ENCODE measurements at places on chromosomes 5 and 9.
A peak's percentile ranks its signal among the peaks of the same experiment; 100 is the strongest.

- no peak for DNase-seq
Observed at GRCh38 chr9:21853414-21853813, 51.0 kb downstream of the MTAP start.

DNA sequence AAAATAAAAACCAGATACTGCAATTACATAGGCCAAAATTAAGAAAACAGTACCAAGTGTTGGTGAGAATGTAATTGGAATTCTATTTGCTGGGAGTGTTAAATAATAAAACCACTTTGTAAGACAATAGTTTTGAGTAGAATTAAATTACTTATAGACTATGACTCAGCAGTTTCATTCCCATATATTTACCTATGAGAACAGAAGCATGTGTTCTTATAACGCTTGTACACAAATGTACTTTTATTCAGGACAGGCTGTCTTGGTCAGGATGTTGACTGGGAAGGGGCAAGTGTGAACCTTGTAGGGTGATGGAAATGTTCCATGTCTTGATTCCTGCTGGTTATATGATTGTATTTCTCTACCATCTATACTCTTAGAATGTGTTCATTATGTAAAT, 56.3 kb downstream of the ERBIN start:
- no peak for DNase-seq

- DNase-seq: no peak
Observed at GRCh38 chr5:6847870-6848269, 134.6 kb downstream of the TENT4A start.

- no peak for DNase-seq
Observed at GRCh38 chr5:166979307-166979895, 1312.0 kb upstream of the WWC1 start.

- no peak for DNase-seq
Observed at GRCh38 chr9:127129073-127129717, 6.8 kb upstream of the ANGPTL2 start.

GRCh38 chr9:35954942-35955546, 2.9 kb downstream of the OR2S2 start:
- peak; percentile 5 for DNase-seq

DNA sequence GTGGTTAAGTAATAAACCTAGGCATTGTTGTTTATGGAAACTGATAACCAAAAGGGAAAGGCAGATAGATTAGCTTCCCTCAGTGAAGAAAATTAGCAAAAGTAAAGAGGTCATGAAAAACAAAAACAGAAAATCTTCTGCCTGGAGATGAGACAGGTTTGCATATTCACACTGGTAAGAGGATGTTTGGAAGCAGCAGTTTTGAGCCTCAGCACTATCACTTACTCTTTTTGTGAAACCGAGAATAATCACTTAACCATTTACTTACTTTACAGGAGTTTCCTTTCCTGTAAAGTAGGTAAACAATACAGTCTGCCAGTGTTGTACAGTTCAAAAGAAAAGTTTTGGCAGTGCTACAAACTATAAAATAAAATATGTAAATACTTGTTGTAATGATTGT, 35.5 kb upstream of the EMB start:
- DNase-seq: no peak

DNA sequence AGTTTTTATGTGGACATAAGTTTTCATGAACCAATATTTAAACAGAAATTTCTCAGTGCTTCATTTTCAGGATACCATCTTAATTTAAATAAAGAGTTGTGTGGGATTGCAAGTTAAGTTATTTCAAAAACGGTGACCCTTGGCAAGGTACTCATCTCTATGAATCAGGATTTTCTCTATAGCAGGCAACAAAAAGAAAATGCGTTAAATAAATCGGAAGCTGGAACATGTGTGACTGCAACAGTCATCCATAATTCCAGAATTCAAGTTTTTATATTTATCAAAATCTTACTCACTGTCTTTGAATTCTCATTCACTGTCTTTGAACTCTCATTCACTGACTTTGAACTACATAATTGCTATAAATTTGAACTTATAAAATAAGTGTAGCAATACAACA, 5.8 kb upstream of the RECK start:
- DNase-seq: no peak

DNA sequence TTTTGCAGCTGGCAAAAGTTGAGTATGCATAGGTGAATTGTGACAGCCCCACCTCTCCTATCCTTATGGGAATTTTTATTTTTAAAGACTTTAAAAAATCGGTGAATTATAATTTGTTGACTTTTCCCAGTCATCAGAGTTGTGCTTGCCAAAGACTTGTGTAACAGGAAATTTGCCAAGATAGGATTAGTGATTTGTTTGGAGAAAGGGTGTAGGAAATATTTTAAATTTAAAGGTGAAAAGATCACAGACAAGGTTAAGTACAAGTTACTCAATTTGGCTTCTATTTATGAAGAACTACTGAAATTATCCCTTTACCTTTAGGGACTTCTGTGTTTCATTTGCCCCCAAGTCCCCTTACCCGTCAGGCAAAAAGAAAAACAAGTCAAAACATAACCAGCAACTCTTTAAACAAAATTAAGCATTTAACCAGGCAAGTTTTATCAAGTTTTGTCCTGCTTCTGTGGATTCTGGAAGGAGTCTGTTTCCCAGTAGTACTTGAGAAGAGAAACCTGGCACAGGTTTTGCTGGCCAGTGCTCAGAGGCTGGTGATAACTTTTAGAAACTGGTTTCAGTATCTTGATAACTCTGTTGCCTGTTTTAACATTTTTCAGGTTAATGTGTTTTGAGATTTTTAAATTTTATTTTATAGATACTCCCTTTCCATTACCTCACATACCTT, 285.4 kb downstream of the MAST4 start:
- no peak for DNase-seq

DNA sequence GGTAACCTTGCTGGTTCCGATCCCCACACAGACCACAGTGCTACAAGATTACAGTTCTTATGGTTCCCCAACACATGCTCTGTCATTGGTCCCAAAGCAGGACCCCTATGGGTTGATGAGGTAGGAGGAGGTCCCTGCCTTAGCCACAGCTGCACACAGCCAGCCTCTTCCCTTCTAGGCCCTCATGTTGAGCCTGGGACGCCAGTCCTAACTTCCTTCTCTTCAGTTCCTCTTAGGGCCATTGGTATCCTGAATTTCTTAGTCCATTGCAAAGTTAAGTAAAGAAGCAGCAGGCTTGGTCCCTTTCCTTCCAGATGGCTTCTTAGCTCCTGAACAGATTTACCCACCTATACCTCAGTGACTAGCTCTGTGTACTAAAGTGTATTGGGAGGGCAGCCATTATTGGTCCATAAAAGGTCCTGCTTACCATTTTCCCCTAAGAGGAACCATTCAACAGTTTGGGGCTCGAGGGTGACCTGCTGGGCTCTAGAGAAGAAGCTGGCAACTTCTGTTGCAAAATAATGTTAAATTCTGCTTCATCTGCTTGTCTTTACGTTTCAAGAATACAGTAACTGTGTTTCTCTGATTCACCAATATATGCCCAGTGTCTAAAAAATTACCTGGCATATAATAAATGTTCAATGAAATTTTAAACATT, 50.2 kb downstream of the PDCD1LG2 start:
- no peak for DNase-seq

DNA sequence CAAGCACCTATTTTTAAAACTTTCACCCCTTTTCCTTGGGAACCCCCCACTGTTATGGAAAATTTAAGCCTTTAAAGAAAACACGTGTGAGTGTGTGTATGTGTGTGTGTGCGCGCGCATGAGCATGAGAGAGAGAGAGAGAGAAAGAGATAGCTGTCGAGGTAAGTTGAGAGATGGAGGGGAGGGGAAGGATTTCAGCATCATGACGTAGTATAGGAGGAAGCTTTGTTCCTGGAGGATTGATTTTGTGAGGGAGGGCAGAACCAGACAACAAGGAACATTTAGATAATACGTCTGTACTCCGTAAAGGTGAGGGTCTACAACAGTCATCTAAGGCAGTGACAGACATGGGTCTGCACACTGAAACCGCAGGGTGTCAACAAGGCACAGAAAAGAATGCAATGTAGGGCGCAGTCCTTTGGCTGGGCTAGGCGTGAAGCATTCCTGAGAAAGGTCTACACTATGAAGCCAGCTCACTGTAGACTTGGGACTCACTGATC, 227.7 kb downstream of the SMARCA2 start:
- no peak for DNase-seq

GRCh38 chr5:1793301-1793740, 6.3 kb downstream of the MRPL36 start:
- no peak for DNase-seq

- no peak for DNase-seq
Observed at GRCh38 chr5:159163027-159163700, 46.2 kb downstream of the RNF145 start.

DNA sequence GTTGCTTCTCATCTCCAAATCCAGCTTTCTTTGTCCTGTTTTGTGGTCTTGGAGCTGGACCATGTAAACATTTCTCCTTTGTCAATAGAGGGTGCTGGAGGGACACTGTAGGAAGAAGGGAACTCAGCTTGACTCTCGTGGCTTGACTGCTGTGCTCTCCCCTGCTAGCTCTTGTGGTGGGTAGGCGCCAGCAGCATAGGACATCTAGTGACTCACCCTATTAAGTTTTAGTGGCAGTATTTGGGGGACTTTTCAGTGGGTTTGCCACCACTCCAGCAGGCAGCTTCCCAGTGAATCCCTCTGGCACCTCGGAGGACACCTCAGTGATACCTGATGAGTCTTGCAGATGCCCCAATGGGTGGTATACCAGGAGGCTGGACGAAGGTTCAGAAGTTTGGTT, 97.8 kb downstream of the TSSK1B start:
- no peak for DNase-seq

GRCh38 chr5:1952021-1952420, 69.3 kb upstream of the IRX4 start:
- DNase-seq: no peak

DNA sequence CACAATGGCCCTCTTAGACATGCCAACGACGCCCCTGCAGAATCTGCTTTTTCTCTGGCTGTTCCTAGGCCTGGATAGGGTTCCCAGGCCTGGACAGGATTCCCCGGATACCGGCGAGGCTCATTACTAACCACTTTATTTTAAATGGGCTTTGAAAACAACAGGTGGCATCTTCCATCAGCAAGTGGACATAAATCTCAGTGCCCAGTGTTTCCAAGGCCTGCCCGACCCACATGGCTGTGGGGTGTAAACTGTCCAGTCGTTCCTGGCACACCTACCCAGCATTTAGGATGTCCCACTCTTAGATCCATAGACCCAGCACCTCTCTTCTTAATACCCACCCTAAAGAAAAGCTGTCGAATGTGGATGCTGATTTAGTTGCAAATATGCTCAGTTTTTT, 896 bp downstream of the CMBL start:
- no peak for DNase-seq

- no peak for DNase-seq
Observed at GRCh38 chr5:79305706-79306105, 69.8 kb downstream of the JMY start.

DNA sequence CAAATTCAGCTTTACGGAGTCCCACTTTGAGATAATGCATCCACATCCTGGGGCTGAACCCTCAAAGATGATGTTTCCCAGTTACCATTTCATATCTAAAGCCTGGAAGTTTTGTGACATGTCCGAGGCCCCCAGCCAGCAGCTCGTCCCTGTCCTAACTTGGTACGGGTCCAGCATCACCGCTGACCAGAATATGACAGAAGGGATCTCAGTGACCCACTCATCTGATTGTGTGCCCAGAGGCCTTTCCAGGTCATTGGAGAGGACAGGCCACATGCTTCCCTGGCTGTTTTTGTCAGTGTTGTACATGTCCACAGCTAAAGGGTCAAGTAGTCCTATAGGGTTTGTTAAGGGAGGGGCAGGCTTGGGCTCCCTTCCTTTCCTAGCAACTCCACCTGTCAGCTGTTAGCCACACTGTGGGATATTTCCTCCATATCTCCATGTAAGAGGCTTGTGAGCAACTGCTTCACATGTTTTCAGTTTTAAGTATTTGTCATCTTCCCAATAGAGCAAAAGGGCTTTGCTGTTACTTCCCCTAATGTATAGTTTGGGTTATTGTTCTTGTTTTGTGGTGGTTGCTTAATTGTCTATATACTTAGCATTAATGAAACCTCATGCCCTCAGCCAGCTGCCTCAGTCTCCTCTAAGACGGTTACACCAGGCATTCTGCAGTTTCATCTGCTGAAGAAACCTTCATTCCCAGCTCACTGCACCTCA, 33.4 kb downstream of the SECISBP2 start:
- no peak for DNase-seq

GRCh38 chr5:72075461-72075860, 31.8 kb upstream of the MAP1B start:
- no peak for DNase-seq

DNA sequence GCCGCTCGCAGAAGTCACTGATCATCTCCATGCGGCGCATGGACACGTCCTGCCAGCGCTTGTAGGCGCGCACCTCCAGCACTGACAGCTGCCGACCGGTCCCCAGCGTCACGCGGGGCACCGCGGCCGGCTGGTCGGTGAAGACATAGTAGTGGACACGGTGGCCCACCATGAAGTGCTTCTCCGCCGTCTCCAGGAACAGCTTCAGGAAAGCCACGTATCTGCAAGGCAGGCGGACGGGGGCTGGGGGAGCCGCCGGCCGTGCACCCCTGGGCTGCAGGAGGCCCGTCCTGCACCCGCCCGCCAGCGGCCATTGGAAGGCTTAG, 18.9 kb downstream of the ABO start:
- no peak for DNase-seq

- no peak for DNase-seq
Observed at GRCh38 chr9:17802249-17802857, 223.5 kb downstream of the SH3GL2 start.

DNA sequence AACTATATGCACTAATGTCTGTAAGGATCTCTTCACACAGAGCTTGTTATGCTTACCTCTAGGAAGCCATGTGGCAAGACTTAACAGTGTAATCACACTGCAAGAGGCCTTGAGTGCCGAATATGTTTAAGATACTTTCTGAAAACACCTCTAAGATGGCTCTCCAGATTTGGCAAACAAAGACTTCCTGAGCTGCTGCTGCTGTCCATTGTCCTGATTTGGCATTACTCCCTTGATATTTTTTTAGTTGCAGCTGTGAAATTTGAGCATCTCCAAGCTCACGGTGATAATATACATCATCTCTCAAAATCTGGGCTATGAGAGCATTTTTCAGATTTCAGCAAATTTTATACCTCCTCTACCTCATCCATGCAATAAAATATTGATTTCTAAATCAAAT, 384.5 kb upstream of the CDH6 start:
- no peak for DNase-seq

DNA sequence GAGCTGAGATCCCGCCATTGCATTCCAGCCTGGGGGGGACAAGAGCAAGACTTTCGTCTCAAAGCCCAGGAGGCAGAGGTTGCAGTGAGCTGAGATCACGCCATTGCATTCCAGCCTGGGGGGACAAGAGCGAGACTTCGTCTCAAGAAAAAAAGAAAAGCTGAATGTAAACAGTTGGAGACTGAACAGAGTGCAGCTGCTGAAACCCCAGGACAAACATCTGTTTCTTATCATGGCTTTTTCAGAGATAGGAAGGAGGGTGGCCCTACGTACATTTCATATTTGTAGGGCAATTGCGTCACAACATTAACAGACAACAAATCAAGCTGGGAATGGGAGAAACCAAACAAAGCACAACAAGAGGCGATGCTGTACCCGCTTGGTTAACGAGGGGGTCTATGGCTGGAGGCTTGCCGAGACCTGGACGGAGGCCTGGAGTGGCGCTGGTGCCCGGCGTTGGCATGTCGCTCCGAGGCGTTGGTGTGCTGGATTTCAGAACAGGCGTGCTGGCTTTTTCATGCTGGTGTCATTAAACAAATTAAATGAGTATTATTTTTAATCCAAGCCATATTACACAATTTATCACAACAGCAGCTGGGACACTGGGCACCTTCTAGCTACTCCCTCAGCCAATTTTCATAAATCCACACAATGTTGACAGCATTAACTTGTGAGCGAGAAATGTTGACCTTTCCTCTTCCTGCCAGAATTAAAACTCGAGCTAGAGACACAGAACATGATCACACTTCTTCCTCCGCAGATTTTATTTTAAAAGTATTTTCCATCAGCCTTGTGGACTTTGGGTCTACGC, 76.1 kb downstream of the TLE1 start:
- no peak for DNase-seq

Measured in stimulated activated CD8-positive, alpha-beta memory T cell treated with anti-CD3 and anti-CD28 coated beads, Interleukin-4, amount 100 ng/mL, for 1 hour (primary cell).